ENCODE measurements at places on chromosomes 3 and 15. TPM values are rescaled to one million over a fixed set of nuclear protein-coding genes. Genes with fewer than 3 reads are reported as not detected.

DNA sequence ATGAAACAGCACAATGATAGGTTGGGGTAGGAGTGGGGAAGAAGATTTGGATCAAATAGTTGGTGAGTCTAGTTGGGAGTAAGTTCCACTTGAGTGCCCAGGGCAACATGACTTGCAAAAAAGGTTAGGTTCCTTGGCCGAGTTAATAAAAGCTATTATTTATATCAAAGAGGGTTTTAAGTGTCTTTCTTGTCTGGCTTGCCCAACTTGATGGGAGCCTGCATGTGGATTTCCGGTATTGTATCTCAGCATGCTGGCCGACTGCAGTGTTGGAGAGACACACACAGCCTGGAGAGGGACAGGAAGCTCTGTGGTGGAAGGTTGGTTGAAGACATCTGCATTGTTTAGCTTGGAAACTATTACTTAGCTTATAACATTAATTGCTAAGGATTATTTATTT lies 449.5 kb upstream of the TBL1XR1 start:
- no peak for DNase-seq

DNA sequence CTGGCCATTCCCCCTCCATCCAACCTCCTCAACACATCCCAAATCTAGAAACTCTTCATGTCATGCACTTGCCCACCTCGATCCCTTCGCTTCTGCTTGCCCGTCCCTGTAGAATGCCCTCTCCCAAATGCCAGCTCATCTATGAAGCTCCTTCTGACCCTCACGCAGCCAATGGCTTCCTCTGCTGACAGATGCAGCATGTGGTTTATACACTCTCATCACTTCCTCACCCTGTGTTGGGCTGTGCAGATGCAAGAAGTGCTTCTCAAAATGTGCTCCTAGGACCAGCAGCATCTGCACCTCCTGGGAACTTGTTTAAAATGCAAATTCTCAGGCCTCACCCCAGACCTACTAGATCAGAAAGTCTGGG lies 51.7 kb downstream of the SEMA5B start:
- no peak for DNase-seq

DNA sequence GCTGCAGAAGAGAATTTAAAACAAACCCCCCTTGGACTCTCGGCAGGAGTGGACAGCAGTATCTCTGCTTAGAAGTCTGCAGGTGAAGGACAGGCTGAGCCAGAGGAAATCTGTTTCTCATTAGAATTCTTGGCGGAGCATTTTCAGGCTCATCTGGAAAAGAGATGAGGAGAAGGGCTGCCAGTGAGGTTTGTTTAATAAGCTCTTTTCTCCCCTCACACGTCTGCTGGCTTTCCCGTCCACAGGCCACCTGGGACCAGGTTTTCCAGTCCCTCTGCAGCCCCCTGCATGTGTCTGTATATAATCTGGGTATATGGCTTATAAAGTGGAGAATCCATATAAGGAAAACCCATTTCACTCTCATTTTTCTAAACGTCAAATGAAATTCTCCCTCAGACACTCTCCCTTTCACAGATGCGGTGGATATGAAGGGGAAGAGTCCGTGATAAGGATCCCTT lies 155.4 kb upstream of the TPM1 start:
- DNase-seq: peak; percentile 26

DNA sequence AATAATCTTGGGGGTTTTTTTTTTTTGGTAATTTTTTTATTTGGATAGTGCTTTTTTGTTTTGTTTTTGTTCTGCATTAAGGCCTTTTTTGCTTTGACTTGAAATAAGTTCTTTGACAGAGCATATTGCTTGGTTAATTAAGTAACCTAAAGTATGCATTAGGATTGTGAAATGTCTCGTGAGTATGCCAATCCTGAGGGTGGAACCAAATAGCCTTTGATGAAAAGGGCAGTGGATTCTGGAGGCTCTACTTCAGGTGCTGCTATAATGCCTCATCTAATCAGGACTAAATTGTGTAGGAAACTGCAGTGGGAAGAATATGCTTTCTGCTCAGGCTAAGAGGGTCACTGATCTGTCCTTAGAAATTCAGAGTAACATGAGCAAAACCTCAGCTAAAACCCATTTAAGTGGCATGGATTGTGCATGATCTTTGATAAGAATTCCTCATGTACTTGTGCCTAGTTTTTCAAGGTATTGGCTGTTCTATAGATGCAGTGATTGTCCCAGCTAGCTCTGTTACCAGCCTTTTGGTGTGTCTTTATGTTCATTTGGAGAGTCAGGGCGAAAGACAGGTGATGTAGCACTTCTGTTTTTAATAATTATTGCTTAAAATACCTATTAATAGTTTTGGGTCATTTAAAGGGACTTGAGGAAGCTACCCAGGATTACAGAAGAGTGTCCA lies 15.4 kb downstream of the CDV3 start:
- DNase-seq: no peak

DNA sequence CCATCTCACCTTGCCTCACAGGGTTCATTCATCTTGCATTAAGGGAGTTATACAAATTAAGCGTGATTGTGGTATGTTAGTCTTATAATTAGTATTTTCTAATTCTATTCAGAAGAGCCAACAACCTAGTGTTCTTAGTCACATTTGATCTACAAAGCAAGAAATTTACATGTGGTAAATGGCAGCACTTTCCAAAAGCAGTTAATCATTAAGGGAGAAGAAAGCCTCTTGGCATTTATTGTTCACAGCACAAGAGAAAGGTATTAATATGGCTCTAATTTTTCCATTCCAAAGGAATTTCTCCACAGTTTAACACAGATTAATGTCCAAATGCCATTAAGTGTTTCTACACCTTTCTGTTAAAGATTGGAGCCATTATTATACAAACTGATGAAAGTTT lies 1077.1 kb downstream of the ZPLD1 start:
- no peak for DNase-seq

GRCh38 chr15:79195239-79195638 lies 87.3 kb upstream of the ANKRD34C start:
- no peak for DNase-seq

DNA sequence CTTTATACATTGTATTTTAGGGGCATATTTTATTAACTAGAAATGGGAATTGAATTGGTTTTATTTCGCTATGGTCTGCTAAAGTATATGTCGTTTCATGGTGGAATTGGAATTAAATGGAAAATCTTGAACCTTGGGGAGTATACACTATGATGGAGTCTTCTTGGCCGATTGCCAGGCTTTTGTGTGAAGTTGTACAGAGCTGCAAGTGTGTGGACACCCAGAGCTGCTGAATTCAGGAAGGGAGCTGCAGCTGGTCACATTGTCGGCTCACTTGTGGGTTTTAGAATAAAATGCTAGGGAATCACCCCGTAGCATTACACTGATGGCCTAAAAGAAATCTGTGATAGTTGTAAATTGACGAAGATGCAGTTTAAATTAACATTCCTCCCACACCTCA lies 35.1 kb downstream of the USP3 start:
- DNase-seq: no peak

DNA sequence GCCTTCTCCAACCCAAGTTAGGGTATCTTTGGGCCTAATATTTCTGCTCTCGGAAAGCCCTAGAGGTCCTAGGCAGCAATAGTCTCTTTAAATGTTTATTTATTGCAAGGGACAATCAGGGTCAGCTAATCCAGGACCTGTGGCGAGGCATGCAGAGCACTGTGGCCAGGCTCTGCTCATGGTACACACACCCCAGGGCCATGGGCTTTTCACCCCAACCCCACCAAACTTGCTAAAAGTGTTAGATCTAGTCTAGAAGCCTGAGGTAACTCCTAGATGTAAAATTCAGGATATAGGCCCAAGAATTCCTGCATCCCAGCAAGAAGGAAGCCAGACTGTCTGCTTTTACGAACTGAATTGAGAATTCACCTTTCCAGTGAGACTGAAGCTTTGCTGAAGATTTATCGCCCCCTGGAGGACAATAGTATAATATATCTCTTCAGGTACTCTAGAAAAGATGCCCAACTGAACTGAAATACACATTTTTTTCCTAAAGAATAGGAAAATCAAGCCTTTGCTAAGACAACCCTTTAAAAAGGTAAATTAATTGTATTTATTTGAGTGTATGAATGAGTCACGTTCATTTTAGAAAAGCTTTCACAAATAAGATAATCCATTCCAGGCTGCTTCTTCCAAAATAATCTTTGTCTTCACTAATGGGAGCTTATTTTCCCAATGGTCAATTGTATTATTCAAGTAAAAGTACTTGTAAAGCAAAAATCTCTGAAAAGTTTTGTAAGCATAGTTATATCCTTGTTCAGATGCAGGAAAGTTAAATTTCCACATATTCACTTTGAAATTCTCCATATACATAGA lies 89.8 kb downstream of the LRRC3B start:
- DNase-seq: no peak

GRCh38 chr15:66679657-66680108 lies 22.4 kb upstream of the SMAD6 start:
- peak; percentile 48 for DNase-seq

- no peak for DNase-seq
Measured at GRCh38 chr15:33191591-33191990, 2.9 kb downstream of the FMN1 start.

GRCh38 chr15:50321680-50322210 lies 33.3 kb downstream of the GABPB1 start:
- DNase-seq: no peak

DNA sequence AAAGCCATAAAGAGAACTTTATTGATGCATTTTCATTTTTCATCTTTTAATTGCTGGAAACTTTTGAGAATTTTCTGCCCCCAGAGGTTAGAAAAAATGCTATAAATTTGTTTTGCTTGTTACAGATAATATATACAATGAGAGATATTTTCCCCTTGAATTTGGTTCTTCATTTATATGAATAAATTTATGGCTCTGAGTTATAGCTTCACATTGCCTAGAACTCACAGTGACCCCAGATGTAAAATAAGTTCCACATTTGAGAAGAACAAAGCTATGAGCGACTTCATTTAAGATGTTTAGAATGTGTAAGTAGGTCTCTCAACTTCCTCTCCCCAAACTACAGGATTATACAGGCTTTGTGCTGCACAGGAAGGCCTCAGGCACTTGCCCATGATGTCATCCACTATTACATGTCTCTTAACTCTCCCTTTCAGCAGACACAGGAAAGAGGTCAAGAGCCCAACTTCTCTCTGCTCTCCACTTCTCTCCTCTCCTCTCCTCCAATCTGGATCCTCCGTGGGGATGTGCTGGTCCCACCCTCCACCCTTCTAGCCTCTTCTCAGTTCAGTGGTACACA lies 92.8 kb downstream of the DUT start:
- DNase-seq: no peak

DNA sequence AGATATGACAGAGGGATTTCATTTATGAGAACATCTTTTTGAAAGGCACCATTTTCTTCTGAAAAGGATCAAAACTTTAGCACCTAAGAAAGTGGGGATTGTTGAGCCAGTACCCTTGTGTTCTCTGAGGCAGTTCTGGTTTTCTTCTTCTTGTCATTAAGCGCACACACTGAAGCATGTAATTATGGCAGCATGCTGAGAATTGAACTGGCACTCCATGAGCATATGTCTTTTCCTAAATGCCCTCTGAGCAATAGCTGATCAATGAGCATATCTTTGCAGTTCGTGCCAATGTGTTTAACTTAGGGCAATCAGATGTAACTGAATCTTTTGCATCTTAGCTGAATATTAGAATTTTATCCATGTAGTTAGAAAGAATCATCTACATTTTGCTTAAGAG lies 53.9 kb upstream of the VGLL3 start:
- no peak for DNase-seq

The SLC38A3 gene
- total RNA-seq: 0.34 TPM

The BCL6 gene
- total RNA-seq: 90.7 TPM

The CCDC50 gene
- 65.3 TPM for total RNA-seq

The SCN5A gene
- total RNA-seq: 3.5 TPM

The KBTBD13 gene
- total RNA-seq: 0.18 TPM

The ADAMTS9 gene
- 153 TPM for total RNA-seq

The CACNA2D3 gene
- total RNA-seq: 8.3 TPM

The FSTL1 gene
- total RNA-seq: 379 TPM

The WDR72 gene
- 1.1 TPM for total RNA-seq

The CCDC13 gene
- 1.2 TPM for total RNA-seq

Data from ureter (tissue), 1 donor.